AG04450 (cell line): ENCODE measurements at places on chromosomes 6 and 20.

- DNase-seq, result no peak
These were observed 17.4 kb downstream of the CST7 start for GRCh38 chr20:24966317-24967012.

GRCh38 chr20:1881240-1881835, 13.9 kb upstream of the SIRPA start:
- no peak for DNase-seq

GRCh38 chr20:722822-723644, 45.3 kb downstream of the SLC52A3 start:
- DNase-seq, result no peak

- DNase-seq, result no peak
These were observed 72.4 kb upstream of the GTSF1L start for GRCh38 chr20:43799150-43799711.

GRCh38 chr6:114195631-114196403, 147.0 kb downstream of the HS3ST5 start:
- no peak for DNase-seq

- peak; percentile 77 for DNase-seq
These were observed 15.0 kb downstream of the ZNF217 start for GRCh38 chr20:53578492-53579222.

GRCh38 chr6:163354761-163355425, 59.6 kb upstream of the QKI start:
- no peak for DNase-seq

- DNase-seq, result no peak
These were observed 59.8 kb downstream of the SOD2 start for GRCh38 chr6:159633196-159633595.

DNA sequence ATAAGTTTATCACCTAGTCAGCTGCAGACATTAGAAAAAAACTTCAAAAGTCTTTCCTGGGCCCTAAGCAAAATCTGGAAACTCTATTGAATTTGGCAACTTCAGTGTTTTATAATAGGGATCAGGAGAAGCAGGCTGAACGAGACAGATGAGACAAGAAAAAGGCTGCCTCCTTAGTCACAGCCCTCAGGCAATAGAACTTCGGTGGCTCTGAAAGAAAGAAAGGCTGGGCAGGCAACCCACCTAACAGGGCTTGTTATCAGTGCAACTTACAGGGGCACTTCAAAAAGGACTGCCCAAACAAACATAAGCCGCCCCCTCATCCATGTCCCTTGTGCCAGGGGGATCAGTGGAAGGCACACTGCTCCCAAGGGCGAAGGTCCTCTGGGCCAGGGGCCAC, 657.9 kb upstream of the HS3ST5 start:
- DNase-seq, result no peak

DNA sequence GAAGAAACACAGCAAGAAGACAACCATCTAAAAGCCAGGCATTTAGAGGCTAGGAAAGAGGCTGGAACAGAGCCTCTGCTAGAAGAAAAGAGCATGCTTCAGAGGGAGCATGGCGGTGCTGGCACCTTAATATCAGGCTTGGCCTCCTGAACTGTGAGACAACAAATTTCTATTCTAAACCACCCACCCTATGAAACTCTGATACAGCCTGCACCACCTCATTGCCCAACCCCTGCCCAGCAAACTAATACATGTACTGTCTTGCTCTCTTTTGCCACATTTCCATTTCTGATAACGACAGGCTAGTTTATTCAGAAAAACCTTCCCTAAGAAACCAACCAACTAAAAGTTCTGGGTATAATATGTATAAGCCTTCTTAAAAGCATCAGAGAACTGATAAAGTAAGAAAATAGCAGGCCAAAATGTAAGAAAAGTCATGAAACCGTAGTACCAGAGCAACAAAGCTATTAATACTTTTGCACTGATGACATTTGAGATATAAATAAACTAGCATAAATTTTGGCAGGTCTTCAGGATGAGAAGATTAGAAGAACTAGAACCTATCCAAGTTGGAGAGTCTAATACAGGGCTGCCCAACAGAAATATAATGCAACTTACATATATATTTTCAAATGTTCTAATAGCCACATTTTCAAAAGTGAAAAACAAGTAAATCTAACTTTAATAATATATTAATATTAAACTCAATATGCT, 184.7 kb upstream of the HSF2 start:
- no peak for DNase-seq

DNA sequence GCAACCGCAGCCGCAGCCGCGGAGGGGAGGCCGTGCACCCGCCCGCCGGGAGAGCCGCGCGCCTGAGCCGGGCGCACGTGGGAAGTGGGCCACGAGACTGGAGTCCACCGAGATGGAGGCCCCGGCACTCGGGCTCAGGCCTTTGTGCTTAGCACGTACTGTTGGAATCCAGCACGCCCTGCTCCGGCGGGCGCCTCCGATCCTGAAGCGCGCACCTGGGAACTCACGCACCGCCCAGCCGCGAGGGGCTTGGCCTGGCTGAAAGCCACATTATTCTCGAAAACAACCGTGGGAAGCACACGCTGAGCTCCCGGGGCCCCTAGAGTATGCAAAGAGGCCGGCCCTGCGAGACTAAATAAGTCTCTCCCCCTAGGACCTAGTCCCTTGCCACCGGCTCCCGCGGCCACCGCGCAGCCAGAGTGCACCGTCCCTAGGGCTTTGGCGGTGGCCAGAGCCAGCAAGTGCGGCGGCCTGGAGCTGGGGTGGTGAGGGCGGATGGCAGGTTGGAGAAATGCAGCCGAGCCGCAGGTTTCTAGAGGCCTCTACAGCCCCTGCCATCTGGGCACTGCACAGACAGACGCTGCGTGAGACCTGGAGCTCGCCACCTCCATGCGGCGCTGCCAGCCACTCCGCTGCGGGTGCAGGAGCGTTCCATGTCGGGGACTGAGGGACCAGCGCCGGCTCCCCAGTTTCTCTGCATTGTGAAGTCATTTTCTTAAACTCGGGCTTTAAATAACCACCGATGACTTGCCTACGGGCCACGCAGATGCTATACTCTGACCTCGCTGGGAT, 42.0 kb upstream of the LY86 start:
- DNase-seq, result no peak

- DNase-seq, result no peak
These were observed 579.8 kb upstream of the AGPAT4 start for GRCh38 chr6:161853657-161854056.

DNA sequence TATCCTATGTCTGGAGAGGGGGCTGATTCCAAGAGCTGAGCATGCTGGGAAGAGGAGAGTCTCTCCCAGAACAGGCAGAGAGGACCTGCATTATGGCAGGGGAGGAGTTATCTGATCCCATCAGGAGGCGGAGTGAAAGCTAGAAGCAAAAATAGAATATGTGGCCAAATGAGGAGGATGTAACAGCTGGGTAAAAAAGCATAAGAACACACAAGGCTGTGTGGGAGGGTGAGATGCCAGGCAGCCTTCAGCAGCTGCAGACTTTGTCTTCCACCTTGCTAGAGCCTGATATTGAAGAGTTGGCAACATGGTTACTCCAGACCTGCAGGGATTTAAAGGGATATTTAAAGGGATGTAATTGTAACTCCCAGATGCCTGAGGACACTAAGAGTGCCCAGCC, 167.1 kb downstream of the PTPRT start:
- DNase-seq, result no peak

- DNase-seq, result no peak
These were observed 202.5 kb downstream of the TBC1D7 start for GRCh38 chr6:13125841-13126240.

GRCh38 chr6:132282696-132283095, 118.6 kb downstream of the MOXD1 start:
- DNase-seq, result no peak

- no peak for DNase-seq
These were observed 102.8 kb downstream of the DACT2 start for GRCh38 chr6:168216751-168217191.

DNA sequence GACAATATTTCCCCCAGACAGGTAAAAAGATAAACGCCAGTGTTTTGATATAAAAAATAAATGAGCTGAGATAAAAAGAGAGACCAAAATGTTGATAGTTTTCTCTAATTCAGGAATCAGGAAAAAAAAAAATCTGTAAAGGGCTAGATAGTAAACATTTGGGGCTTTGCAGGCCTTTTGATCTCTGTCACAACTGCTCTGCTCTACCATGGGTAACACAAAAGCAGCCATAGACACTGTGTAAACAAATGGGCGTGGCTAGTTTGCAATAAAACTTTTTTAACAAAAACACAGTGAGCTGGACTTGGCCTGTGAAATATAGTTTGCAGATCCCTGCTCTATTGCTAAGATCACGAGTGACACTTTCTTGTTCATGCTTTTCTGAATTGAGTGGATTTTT, 219.1 kb upstream of the STXBP5 start:
- DNase-seq, result no peak

DNA sequence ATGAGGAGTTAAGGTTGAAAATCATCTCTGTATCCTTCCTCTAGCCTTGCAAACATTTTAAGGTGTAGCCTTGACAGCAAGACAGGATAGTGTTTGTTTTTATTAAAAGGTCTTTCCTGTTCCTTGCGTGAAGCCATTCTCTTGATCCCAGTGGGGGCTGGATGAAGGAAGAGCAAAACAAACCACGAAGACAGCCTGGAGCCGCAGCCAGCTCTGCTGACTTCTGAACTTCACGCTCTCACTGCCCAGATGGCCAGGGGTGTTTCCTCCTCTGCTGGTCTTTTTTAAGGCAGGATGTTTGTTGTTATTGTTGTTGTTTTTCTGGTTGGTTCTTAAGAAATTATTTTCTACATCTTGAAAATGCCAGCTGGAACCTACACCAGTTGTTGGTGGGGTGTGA, 156.4 kb downstream of the MTHFD1L start:
- DNase-seq, result no peak

DNA sequence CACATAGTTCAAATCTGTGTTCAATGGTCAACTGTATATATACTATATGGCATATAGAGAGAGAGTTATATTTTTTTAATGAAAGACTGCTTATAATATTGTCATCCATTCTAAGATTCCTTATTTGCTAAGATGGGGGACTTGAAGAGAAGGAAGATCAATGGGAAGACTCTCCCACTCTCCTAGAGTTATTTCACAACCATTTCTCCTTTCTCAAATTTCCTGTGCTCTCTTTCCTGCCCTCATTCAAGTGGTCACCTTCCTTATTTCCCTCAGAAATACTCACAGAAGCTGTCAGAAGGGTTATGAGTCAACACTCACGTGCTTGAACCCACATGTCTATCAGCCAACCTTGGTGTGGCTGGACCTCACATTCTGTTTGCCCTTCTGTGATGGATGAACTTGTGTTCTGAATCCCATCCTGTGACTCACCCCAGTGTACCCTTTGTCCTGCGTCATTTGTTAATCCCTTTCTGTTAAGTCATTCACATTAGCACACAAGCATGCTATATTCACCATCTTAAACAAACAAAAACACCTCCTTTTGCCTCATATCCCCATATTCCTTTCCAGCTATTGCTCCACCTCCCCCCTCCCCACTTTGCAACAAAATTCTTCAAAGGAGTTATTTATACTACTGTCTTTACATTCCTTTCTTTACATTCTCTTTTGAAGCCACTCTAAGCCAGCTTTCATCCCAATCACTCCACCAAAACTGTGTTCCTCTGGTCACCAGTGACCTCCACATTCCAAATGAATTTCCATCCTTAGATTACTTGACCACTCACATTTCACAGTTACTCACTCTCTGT, 279.3 kb upstream of the TCF21 start:
- peak; percentile 100 for DNase-seq

GRCh38 chr20:3313683-3314065, 74.7 kb upstream of the SLC4A11 start:
- DNase-seq, result no peak

DNA sequence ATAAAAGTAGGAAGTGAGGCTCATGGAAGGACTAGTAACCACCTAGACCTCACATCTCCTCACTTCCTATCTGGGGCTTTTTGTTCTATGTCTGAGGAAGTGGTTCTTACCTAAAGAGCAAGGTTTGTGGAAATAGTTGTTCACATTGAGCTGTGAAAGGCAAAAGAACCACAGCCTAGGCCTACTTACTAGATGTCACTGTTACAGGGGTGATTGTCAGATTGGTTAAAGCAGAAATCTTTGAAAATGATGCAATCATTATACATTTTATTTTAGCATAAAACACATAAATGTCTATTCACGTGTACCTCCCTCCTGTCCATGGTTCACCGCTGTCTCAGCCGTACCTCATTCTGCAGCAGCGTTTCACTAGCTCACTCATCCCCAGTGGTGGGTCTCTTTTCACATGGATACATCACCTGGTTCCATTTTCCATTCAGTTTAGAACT, 268.8 kb downstream of the TMEM242 start:
- DNase-seq, result no peak

DNA sequence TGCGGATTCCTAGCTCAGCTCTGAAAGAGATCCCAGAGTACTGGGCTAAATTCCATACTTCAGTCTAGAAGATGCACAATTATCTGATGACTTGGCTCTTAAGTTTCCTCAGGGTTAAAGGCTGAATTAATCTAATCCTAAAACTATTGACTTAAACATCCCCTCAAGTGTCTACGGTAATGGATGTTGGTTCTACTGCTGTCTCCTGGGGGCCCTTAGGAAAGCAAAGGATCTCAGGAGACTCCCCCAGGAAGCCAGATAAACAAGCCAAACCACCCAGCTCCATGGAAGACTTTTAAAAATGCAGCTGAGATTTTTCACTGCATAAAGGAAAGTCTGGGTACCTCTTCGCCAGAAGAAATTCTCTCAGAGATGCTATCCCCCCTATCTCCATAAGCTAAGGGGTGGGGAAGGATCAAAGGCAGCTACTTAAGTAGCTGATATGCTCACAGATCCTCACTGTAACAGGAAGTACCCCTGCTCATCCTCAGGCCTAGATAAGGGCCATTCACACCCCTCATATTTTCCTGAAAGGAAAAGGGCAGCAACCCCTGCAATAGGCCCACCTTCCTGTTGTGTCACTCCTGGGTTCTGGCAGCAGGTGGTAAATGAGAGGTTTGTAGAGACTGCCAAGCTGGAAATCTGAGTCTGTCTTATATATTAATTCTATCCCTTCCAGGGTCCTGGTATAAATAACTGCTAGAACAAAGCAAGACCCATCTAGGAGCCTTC, 9.3 kb downstream of the NDRG3 start:
- no peak for DNase-seq

DNA sequence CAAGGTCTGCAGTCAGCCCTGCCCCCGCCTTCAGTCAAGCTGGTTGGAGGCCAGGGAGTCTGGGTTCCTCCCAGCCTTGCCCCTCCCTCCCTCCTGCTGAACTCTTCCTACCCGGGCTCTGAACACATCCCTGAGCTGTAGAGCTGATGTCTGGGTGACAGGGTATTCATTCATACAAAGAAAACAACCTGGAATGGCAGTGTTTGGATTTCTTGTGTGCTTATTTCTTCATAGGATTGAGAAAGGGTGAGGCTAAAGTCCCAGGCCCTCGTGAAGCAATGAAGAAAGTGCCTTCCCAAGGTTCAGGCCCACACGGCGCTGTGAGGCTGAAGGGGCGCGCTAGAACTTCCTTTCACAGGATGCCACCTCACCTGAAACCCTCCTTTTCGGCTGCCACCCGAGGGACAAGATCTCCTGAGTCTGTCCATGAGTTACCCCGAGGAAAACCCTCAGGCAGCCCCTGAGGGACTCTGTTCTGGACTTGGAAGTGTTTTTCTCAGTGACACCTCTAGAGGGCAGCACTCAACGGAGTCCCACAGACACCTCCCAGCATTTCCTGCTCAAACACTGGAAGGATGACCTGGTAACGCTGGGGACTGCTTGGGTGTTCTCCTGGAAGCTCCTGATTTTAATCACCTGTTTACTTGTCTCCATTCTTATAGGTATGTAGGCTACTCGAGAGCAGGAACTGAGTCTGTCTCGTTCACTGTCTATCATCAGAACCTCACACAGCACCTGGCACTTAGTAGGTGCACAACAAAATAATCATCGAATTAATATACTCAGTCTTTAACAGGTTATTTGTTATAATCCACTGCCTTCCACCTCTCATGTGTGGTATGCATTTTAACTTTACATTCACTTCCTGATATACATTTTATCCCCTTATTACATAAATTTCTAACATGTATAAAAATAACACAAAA, 11.8 kb upstream of the GSTA1 start:
- DNase-seq, result no peak
